ENCODE measurements at places on chromosomes 1 and 21.

GRCh38 chr1:236623371-236624166, 19.3 kb upstream of the HEATR1 start:
- no peak for DNase-seq

GRCh38 chr1:222709700-222710153, 2.6 kb downstream of the AIDA start:
- no peak for DNase-seq

DNA sequence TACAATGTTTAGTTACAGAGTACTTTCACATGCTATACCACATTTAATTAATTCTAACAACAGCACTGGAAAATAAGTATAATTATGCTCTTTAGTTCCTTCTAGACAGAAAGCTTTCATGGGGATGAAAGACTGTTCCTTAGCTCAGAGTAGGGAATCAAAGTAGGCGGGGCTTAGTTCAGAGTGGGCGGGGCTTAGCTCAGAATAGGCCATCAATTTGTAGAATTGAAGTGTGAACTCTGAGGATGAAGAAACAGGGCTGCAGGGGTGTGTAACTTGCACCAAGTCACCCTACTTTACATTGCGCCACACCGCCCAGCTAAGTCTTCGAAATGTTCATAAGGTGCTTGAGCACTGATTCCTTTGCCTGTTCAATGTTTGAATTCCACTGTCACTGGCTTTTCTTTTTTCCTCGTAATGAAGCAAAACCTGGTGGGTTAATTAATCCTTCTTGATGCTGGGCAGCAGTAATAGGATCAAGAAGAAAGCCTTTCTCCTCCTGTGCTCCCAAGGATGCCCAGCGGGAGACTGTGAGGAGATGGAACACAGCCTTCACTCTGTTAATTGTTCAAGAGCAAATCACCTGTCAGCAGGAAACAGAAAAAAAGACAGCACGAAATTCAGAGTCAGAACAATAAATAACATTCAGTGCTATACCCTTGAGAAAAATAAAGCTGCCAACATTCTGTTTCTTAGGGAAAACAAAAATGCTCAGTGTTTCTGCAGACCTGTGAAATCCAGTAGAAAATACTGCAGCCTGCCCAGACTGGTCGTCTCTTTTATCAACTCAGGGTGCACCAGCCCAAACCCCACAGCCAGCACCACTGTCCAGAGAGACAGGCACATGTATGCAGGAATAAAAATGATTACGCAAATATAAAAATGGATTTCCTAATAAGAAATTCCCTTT, 66.5 kb upstream of the CAMK1G start:
- no peak for DNase-seq

GRCh38 chr1:189847613-189848012, 630.1 kb downstream of the BRINP3 start:
- DNase-seq: no peak

- DNase-seq: no peak
Observed at GRCh38 chr1:30255111-30255724, 468.2 kb downstream of the MATN1 start.

DNA sequence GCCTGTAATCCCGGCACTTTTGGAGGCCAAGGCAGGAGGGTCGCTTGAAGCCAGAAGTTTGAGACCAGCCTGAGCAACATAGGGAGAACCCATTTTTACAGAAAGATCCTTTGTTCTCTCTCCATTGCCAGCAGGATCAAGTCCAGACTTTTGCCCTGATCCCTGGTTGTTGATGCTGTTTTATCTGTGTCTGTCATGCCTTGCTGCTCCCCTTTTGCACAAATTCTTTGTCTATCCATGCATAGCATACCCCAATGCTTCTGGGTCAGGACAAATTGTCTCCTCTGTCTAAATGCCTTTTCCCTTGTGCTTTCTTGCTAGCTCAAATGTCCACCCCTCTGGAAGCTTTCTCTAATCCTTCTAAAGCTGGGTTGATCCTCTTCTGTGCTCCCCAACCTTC, 25.3 kb upstream of the FAAH start:
- no peak for DNase-seq

DNA sequence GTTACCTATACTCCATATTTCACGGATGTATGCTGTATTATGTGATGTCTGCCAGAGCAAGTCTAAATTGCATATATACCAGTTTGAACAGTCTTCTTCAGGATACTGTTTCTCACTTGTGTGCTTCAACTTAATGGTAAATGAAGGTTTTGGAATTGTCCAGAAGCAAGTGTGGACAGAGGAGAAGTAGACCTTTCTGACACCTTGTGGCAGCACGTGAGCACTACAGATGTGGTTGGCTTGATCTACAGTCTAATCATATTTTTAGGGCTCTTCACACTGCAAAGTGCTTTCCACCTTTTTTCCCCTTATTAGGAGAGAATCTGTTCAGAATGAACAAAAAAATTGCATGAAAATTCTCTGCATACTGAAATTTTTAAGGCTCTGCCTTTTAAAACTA, 10.9 kb downstream of the MORC3 start:
- no peak for DNase-seq

- no peak for DNase-seq
Observed at GRCh38 chr1:240194120-240194519, 102.4 kb downstream of the FMN2 start.
